ENCODE measurements at places on chromosomes 2 and 18.

DNA sequence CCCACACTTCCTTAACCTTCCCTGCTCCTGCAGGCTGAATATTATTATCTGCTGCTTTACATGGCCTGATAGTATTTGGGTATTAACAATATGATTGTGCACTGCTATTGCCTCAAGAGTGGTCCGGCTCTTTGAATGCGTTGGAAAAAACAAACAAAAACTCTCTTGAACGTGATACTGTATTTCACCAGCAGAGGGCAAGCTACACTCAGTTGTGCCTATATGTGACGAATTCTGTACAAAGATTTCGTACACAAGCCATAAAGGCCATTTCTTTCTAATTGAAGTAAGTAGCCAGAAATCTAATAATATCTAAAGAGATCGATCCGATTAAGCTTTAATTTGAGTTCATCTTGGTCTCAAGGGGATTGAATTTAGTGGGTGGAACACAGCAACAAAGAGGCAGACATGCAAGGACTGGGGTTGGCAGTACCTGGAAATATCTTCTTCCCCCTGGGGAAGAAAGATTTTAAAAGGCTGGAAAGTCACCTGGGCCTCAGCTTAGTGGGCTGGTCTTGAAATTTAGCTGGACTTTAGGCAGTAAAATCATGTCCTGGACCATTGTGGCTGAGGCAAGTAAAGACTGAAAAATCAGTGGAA is 49.3 kb upstream of the RAB6D start:
- DNase-seq = no peak

DNA sequence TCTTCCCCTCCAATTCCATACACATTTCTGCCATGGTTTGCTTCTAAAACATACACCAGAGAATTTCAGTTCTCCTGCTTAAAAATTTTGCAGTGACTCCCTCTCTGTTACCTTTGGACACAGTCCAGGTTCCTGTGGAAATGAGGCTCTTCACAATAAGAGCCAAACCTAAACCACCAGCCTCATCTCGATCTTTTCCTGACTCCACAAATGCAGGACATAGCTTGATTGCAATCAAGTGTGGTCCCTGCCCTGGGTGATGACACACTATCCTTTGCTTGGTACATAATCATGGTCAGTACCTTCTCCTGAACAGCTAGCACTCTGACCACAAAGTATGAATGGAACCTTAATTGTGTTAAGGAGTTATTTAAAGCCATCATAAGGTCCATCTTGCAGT is 134.9 kb upstream of the CHAC2 start:
- no peak for DNase-seq

DNA sequence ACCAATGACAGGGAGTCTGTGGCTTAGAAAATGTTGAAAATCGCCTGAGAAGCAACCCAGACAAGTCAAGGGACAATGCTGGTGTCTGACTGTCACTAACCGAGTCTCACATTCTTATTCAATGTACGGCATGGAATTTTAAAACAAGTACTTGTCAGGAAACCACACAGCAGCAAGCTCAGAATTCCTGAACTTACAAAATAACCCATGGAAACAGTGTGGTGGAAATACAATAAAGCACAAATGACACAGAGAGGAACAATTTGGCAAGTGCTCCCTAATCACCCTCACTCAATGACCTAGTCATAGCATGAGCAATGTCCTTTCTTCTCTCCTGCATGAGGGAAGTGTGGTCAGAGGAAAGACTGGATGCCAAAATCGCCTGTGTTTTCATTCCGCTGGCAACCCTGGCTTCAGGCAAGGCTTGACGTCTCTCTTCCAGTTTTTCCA is 154.0 kb downstream of the SATB2 start:
- DNase-seq = no peak

- DNase-seq = no peak
Measured at GRCh38 chr2:10876394-10876793, 35.3 kb upstream of the KCNF1 start.

GRCh38 chr2:124663645-124663997 is 638.5 kb downstream of the CNTNAP5 start:
- no peak for DNase-seq

DNA sequence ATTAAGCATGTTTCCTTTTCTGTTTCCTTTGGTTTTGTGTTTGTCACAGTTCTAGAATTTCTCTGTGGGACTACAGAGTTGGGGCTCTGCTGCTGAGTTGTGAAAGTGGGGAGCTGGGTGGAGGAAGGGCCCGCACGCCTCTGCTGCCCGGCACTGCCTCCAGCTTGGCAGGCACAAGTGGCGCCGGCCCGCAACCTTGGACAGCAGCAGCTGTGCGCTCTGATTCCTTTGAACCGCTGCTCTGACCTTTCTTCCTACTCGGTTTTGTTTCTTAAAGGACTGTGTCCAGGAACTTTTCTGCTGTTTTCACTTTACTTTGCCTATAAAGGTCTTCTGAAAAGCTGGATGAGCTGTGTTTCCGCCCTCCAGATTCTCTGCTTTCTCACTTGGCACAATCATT is 137.6 kb upstream of the ALPP start:
- DNase-seq = no peak

Data from T-helper 1 cell (primary cell).